ENCODE measurements at places on chromosomes 3 and 15. TPM values are rescaled to one million over a fixed set of nuclear protein-coding genes. Genes with fewer than 3 reads are reported as not detected.
A peak's percentile ranks its signal among the peaks of the same experiment; 100 is the strongest.

GUCA1C gene
- not detected for total RNA-seq

DNA sequence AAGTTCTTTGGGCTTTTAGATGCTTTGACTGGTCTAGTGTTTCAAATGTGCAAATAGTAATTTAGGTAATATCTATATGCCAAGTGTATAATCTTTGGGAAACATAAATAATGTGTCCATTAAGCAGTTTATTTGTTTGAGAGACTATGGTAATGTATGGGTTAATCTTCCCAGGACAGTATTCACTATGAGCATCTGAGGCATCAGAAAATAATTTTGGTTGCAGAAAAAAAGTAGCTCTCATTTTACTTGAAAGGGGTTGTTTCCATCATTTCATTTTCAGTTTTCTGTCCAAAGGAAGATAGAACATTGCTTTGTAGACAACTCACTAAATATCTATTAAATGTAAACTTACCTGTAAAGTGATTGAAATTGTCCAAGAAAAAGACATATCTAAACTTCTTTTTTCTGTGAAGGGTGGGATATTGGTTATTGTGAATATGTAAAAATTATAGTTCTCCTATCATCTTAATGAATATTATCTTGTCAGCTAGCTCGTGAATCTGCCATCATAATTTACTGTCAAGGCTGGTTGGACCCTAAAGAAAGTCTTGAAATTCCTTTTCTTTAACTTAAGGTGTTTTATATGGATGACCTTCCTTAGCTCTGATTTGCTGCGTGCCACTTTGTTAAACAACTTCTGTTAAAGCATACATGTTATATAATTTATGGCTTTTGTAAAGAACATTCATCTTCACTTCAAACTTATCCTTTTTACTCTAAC lies 108.8 kb downstream of the EPHA3 start:
- H3K36me3 ChIP-seq: no peaks in the 10 kb centered on the region
- H3K4me1 ChIP-seq: no peaks in the 10 kb centered on the region
- no peaks in the 10 kb centered on the region for H3K27me3 ChIP-seq
- no peak overlapping the region for H3K27ac ChIP-seq
- DNase-seq: no peak

ROBO2 gene
- 4.3 TPM for total RNA-seq

NMB gene
- 22.0 TPM for total RNA-seq

RPL39L gene
- total RNA-seq: 70.6 TPM

DNA sequence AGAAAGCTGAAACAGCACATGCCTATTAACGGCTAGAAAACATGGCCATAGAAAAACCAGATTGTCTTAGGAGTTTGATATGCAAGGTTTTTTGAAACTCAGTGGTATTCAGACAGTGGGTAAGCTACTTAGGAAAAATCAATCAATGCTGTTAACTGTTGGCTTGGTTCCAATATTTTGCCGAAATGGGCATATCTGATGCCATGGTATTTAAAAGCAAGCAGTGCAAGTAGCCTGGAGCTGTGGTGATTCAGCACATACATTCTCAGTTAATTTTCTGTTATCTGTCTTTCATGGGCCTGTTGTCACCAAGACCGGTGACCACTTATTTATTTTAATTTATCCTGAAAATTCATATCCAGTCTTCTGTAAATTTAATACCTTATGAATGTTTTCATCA lies 17.3 kb upstream of the SUCNR1 start:
- H3K27me3 ChIP-seq: no peaks in the 10 kb centered on the region
- no peak overlapping the region for H3K27ac ChIP-seq
- H3K4me1 ChIP-seq: no peaks in the 10 kb centered on the region
- H3K4me3 ChIP-seq: no peak overlapping the region

- H3K36me3 ChIP-seq: no peaks in the 10 kb centered on the region
- no peaks in the 10 kb centered on the region for H3K27me3 ChIP-seq
- H3K27ac ChIP-seq: 0 out of 2 replicates have a peak overlapping the region, but pooled peaks have one; percentile 10
- DNase-seq: peak; percentile 54
- H3K4me1 ChIP-seq: no peaks in the 10 kb centered on the region
These were observed 26.1 kb downstream of the RPL39L start for GRCh38 chr3:187112934-187113793.

APOD gene
- not detected for total RNA-seq

- H3K36me3 ChIP-seq: peaks cover 5% of the 10 kb centered on the region
- no peaks in the 10 kb centered on the region for H3K4me1 ChIP-seq
- H3K27ac ChIP-seq: no peak overlapping the region
- no peak for DNase-seq
- no peaks in the 10 kb centered on the region for H3K27me3 ChIP-seq
These were observed 13.3 kb upstream of the PXYLP1 start for GRCh38 chr3:141218162-141218835.

DNA sequence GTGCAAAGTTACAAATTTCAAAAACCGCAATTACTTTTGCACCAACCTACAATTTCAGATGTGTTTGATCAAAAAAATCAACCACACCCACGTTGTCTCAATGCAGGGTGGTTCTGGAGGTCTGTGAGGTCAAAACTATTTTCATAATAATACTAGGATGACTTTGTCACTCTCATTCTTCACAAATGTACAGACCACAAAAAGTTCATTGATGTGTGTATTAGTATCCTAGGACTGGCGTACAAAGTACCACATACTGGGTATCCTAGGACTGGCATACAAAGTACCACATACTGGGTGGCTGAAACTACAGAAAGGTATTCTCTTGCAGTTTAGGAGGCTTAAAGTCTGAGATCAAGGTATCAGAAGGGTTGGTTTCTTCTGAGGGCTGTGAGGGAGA lies 13.0 kb downstream of the SUCLG2 start:
- H3K4me1 ChIP-seq: no peaks in the 10 kb centered on the region
- no peaks in the 10 kb centered on the region for H3K27me3 ChIP-seq
- H3K36me3 ChIP-seq: no peaks in the 10 kb centered on the region
- no peak overlapping the region for H3K4me3 ChIP-seq
- H3K27ac ChIP-seq: no peak overlapping the region

GRCh38 chr15:77817434-77817833 lies 184.7 kb upstream of the LINGO1 start:
- no peak overlapping the region for H3K4me3 ChIP-seq
- H3K27ac ChIP-seq: no peak overlapping the region
- DNase-seq: no peak
- H3K27me3 ChIP-seq: peaks cover 44% of the 10 kb centered on the region
- no peaks in the 10 kb centered on the region for H3K36me3 ChIP-seq

- no peak overlapping the region for H3K27ac ChIP-seq
- no peak for DNase-seq
- H3K27me3 ChIP-seq: no peaks in the 10 kb centered on the region
- no peaks in the 10 kb centered on the region for H3K36me3 ChIP-seq
- H3K4me1 ChIP-seq: no peaks in the 10 kb centered on the region
These were observed 43.5 kb downstream of the LPP start for GRCh38 chr3:188197388-188197847.

DNA sequence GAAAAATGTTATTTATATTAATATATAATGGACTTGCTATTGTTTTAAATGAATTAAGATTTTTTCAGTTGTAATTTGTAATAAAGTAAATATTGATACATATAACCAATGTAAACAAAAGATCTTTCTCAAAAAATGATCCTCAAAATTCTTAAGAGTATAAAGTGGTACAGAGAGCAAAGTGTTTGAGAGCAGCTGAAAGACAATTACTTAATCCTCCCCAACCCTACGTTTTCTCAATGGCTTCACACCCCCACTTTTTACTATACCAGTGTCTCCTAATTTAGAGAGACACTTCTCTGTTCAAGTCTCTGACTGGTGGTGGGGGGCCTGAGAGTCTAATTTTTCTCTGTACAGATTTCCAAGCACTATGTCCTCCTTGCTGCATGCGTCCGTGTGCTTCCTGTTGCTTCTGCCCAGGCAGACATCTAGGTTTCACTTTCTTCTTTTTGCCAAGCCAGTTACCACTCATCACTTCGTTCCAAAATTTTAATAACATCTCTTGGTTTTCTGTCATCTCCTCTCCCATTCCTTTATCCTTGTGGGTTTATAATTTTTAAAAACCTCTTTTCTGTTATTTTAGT lies 276.3 kb upstream of the DNAJC19 start:
- no peak overlapping the region for H3K27ac ChIP-seq
- no peak overlapping the region for H3K4me3 ChIP-seq
- no peaks in the 10 kb centered on the region for H3K27me3 ChIP-seq
- no peak for DNase-seq
- no peaks in the 10 kb centered on the region for H3K4me1 ChIP-seq
- no peaks in the 10 kb centered on the region for H3K36me3 ChIP-seq

LSAMP gene
- 2.0 TPM for total RNA-seq

GRCh38 chr3:194407423-194407822 lies 8.4 kb upstream of the GP5 start:
- no peak overlapping the region for H3K27ac ChIP-seq
- H3K4me1 ChIP-seq: no peaks in the 10 kb centered on the region
- H3K4me3 ChIP-seq: no peak overlapping the region
- no peaks in the 10 kb centered on the region for H3K27me3 ChIP-seq

DNA sequence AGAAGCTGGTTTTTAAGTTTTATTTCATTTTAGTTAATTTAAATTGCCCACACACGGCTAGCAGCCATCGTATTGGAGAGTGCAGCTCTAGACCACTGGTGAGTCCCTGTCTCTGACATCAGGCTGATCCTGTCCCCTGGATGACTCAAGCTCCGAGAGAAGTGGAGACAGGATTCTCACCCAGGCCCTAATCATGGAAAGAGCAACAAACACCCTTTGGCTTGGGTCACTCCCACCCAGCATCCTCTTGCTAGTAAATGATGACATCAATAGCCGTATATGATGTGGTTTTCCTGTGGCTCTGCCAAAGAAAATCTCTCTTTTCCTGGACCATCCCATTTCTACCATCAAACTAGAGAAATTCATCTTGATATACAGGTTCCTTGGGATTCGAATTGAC lies 182.2 kb downstream of the NTRK3 start:
- H3K4me3 ChIP-seq: no peak overlapping the region
- no peaks in the 10 kb centered on the region for H3K27me3 ChIP-seq
- no peak for DNase-seq
- no peaks in the 10 kb centered on the region for H3K36me3 ChIP-seq

- H3K36me3 ChIP-seq: no peaks in the 10 kb centered on the region
- no peaks in the 10 kb centered on the region for H3K27me3 ChIP-seq
- no peak overlapping the region for H3K27ac ChIP-seq
- peaks cover 6% of the 10 kb centered on the region for H3K4me1 ChIP-seq
- H3K4me3 ChIP-seq: no peak overlapping the region
These were observed 69.9 kb downstream of the CRTC3 start for GRCh38 chr15:90599644-90600043.

CCR3 gene
- total RNA-seq: not detected

GRCh38 chr15:87267798-87268197 lies 988.7 kb downstream of the NTRK3 start:
- H3K4me3 ChIP-seq: no peak overlapping the region
- peaks cover 16% of the 10 kb centered on the region for H3K4me1 ChIP-seq
- no peak for DNase-seq

DNA sequence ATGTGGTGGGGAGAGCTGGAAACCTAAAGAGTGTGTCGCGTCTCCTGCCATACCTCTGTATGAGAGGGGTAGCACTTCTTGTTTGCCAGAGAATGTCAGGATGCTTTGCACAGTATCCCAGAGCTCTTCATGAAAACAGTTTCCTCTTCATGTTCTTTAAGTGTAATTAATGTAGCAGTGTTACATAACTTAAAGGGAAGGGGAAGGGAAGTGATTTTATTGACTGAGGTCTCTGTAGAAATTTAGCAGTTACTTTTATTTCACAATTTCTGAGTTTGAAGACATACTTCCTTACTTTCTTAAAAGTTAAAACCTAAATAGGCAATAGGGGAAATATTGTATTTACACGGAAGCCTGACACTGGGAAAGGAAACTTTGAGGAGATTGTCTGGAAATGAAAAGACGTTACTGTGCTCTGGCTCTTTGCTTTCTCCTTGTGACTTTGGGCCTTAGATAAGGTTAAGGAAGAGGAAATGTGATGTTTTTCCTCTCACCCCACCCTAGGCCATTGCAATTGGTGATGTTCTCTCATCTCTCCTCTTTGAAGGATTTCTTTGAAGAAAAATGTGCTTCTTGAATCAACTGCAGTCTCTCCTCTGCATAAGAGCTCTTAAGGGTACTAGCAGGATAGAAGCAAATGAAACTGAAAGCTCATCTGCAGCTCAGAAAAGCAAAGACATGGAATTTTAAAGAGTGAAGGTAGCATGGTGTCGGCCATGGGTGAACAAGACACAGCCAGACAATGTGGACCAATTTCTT lies 6.0 kb downstream of the NXPE3 start:
- peaks cover 36% of the 10 kb centered on the region for H3K36me3 ChIP-seq
- no peak overlapping the region for H3K27ac ChIP-seq
- peaks cover 21% of the 10 kb centered on the region for H3K4me1 ChIP-seq
- no peak for DNase-seq

EBLN2 gene
- 9.9 TPM for total RNA-seq

GRCh38 chr15:27167738-27168137 lies 196.8 kb downstream of the GABRG3 start:
- H3K27ac ChIP-seq: no peak overlapping the region
- peaks cover 12% of the 10 kb centered on the region for H3K4me1 ChIP-seq
- H3K36me3 ChIP-seq: no peaks in the 10 kb centered on the region
- DNase-seq: no peak

TRH gene
- not detected for total RNA-seq

DNA sequence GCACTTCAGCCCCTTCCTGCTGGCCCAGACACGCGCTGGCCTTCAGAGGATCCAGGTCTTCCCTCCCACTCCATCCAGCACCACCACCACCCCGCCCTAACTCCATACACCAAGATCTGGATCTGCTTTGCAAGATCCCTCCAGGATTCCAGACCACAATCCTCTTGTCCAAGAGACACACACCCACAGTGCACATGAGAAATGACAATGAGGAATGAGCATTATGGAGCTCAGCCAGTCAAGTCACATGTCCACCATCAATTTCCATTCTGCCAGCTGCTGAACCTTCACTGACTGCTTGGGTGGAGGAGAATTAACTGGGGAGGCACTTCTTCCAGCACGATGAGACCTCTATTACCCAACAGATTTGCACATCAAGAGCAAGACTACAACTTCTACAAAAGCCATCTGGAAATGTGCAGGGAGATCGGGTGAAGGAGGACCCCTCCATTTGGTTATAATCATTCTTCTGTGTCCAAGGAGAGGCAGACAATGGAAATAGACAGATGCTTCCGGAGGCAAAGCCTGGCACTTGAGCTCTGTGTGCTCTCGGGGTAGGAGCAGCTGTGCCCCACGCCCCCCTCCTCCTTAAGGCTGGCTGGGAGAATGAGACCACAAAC lies 12.3 kb upstream of the SPATA12 start:
- H3K27me3 ChIP-seq: no peaks in the 10 kb centered on the region
- no peak overlapping the region for H3K4me3 ChIP-seq
- no peak for DNase-seq

C15orf62 gene
- 0.08 TPM for total RNA-seq

SLC22A14 gene
- total RNA-seq: not detected

DNA sequence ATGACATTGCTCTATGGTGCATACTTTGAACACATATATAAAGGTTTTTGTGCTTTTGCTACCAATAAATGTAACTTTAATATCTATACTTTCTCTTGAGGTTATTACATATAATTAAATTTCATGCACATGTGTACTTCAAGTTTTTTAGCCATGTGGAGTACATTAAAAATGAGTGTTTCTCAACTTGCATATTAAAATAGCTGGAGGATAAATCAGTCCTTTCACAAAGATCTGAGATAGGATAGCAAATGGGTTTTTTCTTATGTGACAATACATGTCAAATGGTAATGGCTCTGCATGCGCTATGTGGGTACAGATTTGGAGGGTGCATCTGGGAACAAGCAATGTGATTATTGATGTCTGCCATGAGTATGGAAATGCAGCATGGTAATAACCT lies 48.7 kb upstream of the COL6A6 start:
- no peaks in the 10 kb centered on the region for H3K27me3 ChIP-seq
- H3K4me3 ChIP-seq: no peak overlapping the region
- no peaks in the 10 kb centered on the region for H3K4me1 ChIP-seq
- H3K27ac ChIP-seq: no peak overlapping the region

- no peak overlapping the region for H3K27ac ChIP-seq
- H3K27me3 ChIP-seq: no peaks in the 10 kb centered on the region
- no peaks in the 10 kb centered on the region for H3K36me3 ChIP-seq
- H3K4me3 ChIP-seq: no peak overlapping the region
- no peaks in the 10 kb centered on the region for H3K4me1 ChIP-seq
These were observed 81.5 kb downstream of the SLC25A26 start for GRCh38 chr3:66302288-66302687.

Data from GM23338 (cell line).